Neuronal stem cell (in vitro differentiated cells): ENCODE measurements at places on chromosomes 11 and 22.

GRCh38 chr11:127675581-127675980, 675.0 kb upstream of the KIRREL3 start:
- no peak for DNase-seq

- DNase-seq: no peak
These were observed 474.3 kb downstream of the TBC1D22A start for GRCh38 chr22:47236718-47237117.

DNA sequence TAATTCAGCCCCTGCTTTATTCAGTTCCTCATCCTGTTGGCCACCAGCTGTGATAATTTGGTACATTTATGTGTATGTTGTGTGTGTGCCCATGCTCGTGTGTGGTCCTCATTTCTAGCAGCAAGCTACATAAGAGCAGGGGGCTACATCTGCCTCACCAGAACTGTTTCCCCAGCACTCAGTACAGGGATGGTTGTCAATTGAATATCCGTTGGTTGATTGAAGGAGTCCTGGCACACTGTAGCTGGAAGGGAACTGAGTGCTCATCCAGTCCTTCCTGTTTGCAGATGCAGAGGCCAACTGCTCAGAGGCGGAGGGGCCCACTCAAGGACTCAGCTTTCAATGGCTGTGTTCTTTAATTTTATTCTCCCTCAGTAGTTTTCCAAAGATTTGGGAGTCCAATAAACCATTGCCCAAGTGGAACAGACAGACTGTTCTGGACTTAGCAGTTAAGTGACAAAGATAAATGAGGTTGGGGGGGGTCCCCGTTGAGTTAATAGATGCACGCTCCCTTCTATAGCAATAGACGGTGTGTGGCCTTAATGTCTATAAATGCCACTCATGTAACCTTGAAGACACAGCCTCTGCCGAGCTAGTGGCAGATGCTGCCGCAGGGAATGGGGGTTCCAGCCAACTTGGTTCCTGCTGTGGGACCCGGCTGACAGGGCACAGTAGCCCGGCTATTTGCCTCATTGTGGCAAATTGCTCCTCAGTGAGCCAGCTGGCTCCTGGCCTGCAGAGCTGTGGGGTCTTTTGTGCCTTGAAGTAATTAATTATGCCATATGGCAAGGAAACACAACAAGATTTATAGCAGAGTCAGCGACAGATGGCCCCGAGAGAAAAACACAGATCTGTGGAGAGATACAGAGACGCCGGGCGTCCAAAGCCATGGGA, 71.4 kb upstream of the GRK3 start:
- DNase-seq: no peak

GRCh38 chr11:120236169-120237107, 3.5 kb upstream of the POU2F3 start:
- no peak for DNase-seq

DNA sequence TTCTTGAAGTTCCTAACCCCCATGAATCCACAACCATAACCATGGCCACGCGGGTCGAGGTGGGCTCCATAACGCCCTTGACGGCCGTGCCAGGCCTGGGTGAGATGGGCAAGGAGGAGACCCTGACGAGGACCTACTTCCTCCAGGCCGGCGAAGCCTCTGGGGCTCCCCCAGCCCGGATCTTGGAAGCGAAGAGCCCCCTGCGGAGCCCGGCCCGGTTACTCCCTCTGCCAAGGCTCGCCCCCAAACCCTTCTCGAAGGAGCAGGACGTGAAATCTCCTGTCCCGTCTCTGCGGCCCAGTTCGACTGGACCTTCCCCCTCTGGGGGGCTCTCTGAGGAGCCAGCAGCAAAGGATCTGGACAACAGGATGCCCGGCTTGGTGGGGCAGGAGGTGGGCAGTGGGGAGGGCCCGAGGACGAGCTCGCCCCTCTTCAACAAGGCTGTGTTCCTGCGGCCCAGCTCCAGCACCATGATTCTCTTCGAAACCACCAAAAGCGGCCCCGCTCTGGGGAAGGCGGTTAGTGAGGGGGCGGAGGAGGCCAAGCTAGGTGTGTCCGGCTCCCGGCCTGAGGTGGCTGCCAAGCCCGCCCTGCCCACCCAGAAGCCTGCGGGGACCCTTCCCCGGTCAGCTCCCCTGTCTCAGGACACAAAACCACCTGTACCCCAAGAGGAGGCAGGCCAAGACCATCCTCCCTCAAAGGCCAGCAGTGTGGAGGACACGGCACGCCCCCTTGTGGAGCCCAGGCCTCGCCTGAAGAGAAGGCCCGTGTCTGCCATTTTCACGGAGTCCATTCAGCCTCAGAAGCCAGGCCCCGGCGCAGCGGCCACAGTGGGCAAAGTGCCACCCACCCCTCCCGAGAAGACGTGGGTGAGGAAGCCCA, 75.7 kb downstream of the KIAA1671 start:
- peak; percentile 38 for DNase-seq

DNA sequence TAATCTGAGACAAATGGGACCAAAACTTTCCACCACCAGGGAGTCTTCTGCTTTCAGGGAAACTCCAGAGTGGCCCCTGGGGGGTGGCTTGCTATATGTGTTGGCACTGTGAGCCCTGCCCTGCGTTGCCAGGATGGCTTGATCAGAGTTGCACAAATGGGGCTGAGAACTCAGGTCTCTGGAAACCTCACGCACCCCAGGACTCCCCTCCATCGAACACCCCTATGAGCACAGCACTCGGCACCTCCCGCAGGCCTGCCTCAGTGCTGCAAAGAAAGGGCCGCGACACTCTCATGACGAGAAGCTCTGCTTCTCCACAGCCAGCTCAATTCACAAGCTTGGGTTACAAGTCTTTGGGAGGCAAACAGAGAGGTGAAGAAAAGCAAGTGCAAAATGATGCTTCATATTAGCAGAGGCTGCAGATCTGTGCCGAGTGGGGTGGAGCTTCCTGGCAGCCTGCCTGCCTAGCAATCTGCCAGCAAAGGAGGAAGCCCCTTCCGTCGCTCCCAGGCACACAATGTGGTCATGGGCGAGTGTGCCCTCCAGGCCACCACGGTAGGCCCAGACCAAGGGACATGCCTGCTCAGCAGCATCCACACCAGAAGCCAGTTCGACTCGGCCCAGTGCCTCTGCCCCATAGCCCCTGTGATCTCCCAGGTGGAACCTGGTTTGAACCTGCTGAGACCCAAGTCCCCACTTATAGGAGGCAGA, 55.7 kb downstream of the MYH9 start:
- DNase-seq: no peak

GRCh38 chr22:42584364-42584940, 30.2 kb downstream of the POLDIP3 start:
- no peak for DNase-seq

GRCh38 chr11:538431-539051, 1.2 kb downstream of the LRRC56 start:
- DNase-seq: no peak

GRCh38 chr11:38598418-38598817, 2000.4 kb upstream of the RAG2 start:
- peak; percentile 15 for DNase-seq

DNA sequence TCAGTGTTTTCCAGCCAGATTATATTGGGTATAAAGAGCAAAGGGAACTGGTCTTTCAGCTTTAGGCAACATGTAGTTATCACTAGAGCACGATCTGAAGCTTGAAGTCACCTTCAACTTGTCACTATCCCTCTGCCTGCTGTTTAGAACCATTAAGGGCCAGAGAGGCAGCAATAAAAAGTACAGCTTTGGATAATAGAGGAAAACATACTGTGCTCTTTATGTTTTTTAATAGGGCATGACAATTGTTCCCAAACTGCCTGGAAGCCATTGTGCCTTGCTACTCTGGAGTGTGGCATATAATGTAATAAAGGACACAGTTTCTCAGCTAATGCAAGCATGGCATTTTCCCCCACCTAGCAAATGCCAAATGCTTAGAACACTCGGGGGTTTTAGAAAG, 1912.0 kb upstream of the RAG2 start:
- DNase-seq: no peak

- no peak for DNase-seq
These were observed 2.2 kb downstream of the SMCO4 start for GRCh38 chr11:93540896-93541553.

DNA sequence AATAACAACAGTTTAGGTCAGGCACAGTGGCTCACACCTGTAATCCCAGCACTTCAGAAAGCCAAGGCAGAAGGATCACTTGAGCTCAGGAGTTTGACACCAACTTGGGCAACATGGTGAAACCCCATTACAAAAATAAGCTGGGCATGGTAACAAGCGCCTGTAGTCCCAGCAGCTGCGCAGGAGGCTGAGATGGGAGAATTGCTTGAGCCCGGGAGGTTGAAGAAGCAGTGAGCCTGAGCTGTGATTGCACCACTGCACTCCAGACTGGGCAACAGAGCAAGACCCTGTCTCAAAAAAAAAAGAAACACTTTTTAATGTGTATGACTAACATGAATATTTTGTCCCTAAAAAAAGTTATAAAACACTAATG, 24.5 kb upstream of the TFIP11 start:
- no peak for DNase-seq

DNA sequence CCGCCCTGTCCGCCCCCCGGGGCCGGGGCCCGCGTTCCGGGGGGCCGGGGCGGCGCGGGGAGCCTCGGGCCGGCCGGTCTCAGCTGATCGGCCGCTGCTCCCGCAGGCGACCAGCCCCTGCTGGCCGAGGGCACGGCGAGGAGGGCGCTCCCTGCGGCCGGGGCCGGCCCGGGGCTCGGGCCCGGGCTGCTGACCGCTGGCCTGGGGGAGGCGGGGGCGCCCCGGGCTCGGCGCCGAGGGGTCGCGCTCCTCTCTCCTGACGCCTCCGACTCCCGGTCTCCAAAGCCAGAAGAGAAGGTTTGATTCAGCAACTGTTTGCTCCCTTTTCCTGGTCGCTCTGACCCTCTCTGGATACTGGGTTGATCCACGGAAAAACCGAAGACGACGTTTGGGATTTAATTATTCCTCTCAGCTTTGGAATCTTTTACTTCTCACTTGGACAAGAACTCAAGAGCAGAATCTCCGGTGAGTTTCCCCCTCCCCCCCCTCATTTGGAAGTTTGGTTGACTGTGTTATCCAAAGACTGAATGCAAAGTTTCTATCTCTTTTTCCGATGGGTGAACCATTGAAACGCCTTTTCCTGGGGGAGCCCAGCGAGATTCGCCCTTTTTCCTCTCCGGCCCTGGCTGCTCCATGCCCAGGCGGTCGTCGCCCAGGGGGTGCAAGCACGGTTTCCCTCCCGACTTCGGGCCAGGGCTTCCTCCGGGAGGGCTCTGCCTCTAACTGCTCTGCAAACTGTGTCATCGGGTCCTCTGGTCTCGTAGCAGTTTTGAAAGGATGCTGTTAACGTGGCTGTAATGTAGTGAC, 725 bp downstream of the KDM2A start:
- DNase-seq: peak; percentile 11

DNA sequence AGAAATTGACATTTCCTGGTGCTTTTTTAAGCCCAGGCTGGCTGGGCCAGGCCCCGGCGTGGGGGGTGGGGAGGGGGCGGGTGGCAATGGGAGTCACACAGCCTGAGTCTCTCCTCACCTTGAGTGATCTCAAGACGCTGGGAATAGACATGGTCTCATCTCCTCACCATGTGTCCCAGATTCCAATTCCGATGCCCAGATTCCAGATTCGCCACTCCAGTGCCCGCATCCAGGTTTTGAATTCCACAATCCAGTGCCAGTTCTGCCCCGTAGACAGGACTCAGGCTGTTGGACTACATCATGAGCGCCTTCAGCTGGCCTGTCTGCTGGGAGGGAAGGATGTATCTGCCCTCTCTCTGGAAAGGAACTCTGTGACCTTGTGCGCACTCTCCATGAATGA, 19.1 kb downstream of the KCNC1 start:
- no peak for DNase-seq

DNA sequence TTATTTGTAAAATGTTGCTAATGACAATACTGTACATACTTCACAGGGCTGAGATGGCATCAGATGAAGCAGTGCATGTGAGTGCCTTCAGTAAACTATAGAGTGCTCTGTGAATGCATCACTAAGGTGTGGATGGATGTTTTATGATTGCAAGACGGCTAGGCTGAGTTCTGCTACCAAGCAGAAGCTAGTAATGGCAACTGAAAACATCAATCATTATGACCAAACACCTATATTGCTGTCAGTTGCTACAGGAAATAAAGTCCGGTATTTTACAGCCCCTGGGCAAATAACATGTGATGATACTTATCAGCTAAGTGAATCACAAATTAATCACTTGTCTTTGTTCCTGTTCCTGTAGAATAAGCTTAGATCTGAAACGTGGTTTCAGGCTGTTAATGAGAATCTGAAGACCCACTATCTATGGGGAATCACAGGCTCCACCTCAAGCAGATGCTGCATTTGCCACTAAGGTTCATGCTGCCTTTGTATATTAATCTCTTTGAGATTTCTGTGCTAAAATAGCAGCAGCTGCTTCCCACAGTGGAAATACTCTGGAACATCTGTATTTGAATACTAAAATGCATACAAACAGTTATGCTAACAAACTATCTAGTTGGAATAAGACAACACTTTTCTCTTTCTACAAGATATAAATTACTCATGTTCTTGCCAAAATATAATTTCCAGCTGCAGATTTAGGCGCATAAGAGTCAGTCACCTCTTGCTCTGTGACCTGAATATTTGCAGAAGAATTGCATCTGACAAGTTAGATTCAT, 254.0 kb upstream of the PITPNB start:
- no peak for DNase-seq

- DNase-seq: no peak
These were observed 733.7 kb downstream of the NELL1 start for GRCh38 chr11:21403069-21403468.

DNA sequence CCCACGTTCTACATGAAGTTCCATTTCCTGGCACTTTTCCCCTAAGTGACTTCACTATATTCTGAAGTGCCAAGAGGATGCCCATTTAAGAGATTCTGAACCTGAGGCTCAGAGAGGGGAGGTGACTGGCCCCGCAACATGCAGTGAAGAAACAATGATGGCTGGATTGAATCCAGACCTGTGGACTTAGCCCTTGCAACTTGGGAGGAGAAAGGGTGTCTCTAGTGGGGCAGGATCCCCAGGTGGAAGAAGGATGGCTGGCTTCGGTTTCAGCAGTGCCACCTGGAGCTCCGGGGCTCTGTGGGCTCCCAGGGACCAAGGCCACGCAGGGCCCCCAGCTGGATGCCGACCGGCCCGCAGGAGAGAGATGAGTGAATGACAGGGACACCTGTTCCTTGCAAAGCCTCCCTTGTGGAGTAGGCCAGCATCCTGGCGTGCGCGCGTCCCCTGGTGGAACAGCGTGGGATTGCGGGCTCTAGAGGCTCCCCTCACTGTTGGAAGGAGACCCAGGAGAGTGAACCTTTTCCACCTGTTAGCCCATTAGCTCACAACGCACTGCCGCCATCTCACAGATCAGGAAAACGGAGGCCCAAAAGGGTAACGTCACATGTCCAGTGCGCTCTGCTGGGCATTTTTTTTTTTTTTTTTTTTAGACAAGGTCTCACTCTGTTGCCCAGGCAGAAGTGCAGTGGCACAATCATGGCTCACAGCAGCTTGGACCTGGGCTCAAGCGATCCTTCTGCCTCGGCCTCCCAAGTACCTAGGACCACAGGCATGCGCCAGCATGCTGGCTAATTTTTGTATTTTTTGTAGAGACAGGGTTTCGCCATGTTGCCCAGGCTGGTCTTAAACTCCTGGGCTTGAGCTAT, 104.7 kb downstream of the KIAA1671 start:
- peak; percentile 67 for DNase-seq

DNA sequence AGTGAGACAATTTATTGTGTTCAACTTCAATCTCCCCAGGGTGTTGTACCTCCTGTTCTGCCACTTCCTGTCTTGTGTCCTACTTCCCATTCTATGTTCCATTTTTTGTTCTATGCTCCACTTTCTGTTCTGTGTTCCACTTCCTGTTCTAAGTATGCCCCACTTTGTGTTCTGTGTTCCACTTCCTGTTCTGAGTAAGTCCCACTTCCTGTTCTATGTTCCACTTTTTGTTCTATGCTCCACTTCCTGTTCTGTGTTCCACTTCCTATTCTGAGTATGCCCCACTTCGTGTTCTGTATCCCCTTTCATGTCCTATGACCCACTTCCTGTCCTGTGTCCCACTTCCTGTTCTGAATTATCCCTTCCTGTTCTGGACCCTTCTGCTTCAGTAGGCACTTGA, 732.7 kb downstream of the TBC1D22A start:
- DNase-seq: no peak
